Right renal cortex interstitium (tissue), 3 donors: ENCODE measurements at places on chromosomes 4 and X.

GRCh38 chrX:124931958-124932357 lies 387.7 kb upstream of the TEX13C start:
- no peak for DNase-seq

GRCh38 chrX:109352066-109352588 lies 129.8 kb downstream of the GUCY2F start:
- no peak for DNase-seq

DNA sequence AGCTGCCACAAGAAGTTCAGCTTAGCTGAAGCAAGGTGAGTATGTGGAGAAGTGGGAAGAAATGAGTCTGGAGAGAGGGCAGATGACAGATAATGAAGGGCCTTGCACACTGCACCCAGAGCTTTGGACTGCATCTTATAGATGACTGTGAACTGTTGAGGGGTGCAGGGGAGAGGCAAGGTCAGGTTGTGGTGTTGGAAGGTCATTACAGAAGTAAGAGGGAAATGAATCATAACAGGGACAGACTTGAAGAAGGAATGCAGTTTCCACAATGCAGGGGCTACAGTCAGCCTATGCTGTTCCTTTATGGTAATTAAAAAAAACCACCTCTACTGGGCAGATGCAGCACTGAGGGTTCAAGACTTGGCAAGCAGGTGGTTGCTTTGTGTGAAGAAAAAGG lies 4.8 kb upstream of the IGFBP7 start:
- DNase-seq = no peak

- DNase-seq = no peak
These were observed 6.5 kb downstream of the SMIM9 start for GRCh38 chrX:154828016-154828408.

GRCh38 chrX:73337366-73337765 lies 109.5 kb upstream of the CDX4 start:
- no peak for DNase-seq

- DNase-seq = no peak
These were observed 956 bp downstream of the TAPT1 start for GRCh38 chr4:16225167-16225862.

GRCh38 chr4:163048447-163048846 lies 118.2 kb downstream of the NAF1 start:
- no peak for DNase-seq

DNA sequence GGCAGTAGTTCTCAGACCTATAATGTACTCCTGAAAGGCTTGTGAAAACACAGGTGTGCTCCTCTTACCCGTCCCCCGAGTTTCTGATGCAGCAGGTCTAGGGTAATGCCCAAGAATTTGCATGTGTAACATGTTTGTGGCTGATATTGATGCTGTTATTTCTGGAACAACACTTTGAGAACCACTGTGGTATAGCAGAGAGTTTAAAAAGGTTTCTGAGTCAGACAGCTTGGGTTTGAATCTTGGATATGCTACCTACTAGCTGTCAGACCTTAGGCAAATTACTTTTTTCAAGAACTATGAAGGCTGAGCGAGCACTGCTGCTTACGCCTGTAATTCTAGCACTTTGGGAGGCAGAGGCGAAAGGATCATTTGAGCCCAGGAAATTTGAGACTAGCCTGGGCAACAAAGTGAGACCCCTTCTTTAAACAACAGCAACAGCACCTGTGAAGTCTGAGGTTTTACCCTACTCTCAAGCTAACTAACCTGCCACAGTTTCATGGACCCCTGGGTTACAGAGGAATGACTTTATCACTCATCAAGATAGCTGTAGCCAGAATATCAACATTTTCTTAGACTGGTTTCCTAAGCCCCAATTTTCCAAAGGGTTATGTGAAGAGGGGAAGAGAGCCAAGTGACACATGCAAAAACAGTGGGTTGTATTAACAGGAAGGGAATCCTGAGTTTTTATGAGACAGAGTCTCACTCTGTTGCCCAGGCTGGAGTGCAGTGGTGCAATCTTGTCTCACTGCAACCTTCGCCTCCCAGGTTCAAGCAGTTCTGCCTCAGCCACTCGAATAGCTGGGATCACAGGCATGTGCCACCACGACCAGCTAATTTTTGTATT lies 5.1 kb downstream of the AFF1 start:
- no peak for DNase-seq

DNA sequence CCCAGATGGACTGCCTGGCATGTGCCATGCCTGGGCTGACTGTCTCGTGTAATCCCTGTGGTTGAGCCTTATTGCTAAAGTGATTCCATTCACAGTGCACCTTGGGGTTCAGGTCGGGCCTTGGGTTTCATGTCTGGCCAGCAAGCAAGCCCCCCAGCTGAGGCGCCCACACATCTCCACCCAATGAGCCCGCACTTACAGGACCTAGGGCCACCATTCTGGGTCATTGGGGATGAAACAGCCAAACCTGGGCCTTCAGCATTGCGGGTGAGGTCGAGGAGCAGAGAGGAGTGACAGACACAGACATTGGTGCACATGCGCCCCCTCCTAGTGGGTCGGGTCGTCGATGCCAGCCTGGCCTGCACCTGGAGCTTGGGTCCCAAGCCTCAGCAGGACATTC lies 21.3 kb upstream of the WFS1 start:
- no peak for DNase-seq

- DNase-seq = no peak
These were observed 281.7 kb downstream of the CHM start for GRCh38 chrX:85765651-85766050.

DNA sequence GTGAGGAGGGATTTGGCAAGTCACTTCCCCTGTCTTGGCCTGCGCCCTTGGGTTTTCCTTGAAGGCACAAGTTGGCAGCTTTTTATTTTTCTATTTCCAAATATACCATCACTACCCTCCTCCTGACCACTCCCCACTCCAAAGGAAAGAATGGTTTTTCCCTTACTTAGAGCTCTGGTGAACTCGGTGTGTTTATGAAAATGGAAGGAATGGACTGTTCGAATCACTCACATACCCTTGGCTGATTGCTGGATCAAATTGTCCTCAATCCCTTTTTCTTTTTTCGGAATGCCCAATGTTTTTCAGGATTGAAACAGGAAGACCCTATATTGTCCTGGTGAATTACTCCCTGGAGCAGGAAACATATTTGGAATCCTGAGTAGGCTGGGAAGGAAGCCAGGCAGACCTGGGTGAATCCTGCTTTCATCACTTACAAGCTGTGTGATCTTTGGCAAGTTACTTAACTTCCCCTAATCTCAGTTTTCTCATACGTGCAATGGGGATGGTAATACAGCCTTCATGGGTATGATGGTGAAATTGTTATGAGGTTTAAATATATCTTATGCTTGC lies 70.7 kb downstream of the RTL5 start:
- DNase-seq = no peak

DNA sequence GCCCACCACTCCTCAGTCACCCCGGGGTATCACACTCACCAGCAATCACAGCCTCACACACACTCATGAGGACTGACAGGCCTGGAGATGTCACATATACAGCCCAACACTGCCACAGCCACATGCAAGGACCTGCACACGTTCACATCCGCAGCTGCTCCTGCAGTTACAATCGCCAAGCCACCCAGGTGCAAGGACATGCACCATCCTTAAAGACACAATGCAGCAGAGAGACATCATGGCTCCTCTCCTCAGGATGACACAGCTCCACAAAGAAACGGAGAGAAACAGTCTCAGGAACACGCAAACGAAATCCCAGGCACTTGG lies 1.1 kb downstream of the PCSK1N start:
- DNase-seq = no peak

GRCh38 chr4:48851651-48852050 lies 20.8 kb downstream of the OCIAD1 start:
- no peak for DNase-seq

GRCh38 chr4:1279253-1279652 lies 10.4 kb upstream of the MAEA start:
- no peak for DNase-seq

DNA sequence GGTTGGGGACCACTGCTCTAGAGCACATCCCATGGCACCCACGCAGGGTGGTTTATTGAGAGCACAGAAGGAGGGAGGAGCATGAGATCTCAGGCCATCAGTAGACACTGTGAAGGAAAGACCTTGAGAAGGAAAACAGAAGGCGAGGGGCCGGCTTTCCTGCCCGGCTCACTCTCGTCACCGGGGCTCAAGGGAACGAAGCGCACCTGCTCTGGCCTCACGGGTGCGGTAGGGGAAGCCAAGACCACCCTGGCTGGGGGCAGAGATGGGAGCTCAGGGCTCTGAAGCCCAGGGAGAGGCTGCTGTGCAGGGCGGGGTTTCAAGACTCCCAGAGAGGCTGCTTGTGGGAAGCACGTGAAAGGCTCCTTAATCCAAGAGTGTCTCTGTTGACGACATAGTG lies 105.9 kb downstream of the TNIP2 start:
- DNase-seq = no peak

- DNase-seq = no peak
These were observed 35.7 kb upstream of the MAB21L2 start for GRCh38 chr4:150546286-150546685.

DNA sequence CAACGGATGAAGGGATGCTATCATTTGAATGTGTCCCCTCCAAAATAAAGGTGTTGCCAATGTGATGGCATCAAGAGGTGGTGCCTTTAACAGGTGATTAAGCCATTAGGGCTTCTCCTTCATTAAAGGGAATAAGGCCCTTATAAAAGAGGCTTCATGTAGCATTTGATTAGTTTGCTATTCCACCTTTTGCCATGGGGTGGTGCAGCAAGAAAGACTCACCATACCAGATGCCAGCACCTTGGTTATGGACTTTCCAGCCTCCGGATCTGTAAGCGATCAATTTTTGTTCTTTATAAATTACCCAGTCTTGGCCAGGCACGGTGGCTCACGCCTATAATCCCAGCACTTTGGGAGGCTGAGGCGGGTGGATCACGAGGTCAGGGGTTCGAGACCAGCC lies 7.9 kb upstream of the SLC25A43 start:
- no peak for DNase-seq

DNA sequence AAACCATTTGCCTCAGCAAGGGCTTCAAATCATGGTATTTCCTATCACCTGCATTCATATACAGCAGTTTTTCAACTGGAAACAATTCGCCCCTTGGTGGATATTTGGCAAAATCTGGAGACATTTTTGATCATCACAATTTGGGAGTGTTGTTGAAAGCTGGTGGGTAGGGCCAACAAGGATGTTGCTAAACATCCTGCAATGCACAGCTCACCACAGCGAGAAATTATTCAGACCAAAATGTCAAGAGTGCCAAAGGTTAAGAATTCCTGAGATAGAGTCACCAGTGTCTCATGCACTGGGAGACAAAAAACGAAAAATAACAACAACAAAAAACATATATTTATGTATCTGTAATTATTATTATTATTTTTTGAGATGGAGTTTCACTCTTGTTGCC lies 435.2 kb upstream of the CTSO start:
- DNase-seq = no peak

GRCh38 chr4:11355226-11355625 lies 73.5 kb downstream of the HS3ST1 start:
- no peak for DNase-seq

- no peak for DNase-seq
These were observed 65.2 kb downstream of the FAM13A start for GRCh38 chr4:88991746-88992145.

GRCh38 chrX:5857232-5857631 lies 371.4 kb downstream of the NLGN4X start:
- DNase-seq = no peak
